BE2C (cell line): ENCODE measurements at places on chromosomes 12 and 14.

GRCh38 chr12:123950476-123951349 lies 21.9 kb downstream of the CCDC92 start:
- no peak for DNase-seq

DNA sequence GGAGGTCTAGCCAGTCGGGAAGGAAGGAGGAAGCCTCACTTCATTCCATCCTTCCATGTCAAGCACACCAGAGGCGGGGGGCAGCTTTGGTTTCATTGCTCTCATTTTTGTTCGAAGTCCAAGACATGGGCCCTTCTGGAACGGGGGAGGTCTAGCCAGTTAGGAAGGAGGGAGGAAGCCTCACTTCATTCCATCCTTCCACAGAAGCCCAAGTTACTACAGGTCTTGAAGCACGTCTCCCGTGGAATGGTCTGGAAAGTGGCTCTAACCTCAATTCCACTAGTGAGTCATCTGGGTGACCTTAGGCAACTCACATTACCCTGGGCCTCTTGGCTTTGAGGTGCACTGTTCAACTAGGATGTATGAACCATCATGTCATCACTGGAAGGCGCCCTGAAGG lies 156.3 kb downstream of the NTF3 start:
- no peak for DNase-seq

- no peak for DNase-seq
These were observed 211.4 kb downstream of the NTF3 start for GRCh38 chr12:5643266-5643665.

- no peak for DNase-seq
These were observed 126.7 kb downstream of the CALM1 start for GRCh38 chr14:90523544-90523943.

DNA sequence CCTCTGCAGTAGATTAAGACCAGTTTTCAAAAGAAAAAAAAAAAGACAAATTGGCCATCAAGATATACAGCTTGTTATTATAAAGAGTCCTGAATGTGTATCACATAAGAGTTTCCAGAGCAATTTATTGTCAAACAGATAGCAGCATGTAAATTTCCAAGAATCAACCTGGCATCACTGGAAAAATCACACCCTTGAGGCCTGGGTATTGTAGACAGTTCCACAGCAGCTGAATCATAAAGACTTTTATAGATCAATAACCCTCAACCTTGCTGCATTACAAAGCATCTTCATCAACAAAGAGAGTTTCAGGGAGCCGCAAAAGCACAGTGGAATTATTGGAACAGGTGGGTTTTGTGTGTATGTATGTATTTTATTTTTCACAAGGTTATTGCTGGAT lies 94.6 kb upstream of the LRIG3 start:
- DNase-seq = no peak

DNA sequence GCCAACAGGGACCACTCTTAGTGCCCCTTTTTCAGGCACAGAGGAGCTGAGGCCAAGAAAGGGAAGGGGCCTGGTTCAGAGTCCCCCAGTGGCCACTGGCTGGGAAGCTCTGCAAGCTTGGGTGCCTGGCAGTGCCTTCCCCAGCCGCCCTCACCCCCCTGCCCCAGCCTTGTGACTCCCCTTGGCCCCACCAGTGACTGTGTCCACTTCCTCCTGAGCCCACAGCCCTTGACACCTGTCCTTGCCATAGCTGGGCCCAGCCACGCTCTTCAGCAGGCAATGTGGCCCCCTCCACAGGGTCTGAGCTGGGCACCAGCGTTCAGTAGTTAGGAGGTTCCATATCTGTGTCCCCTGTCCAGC lies 19.0 kb upstream of the C14orf180 start:
- peak; percentile 2 for DNase-seq

GRCh38 chr12:69059465-69060457 lies 126.8 kb upstream of the CPM start:
- no peak for DNase-seq

DNA sequence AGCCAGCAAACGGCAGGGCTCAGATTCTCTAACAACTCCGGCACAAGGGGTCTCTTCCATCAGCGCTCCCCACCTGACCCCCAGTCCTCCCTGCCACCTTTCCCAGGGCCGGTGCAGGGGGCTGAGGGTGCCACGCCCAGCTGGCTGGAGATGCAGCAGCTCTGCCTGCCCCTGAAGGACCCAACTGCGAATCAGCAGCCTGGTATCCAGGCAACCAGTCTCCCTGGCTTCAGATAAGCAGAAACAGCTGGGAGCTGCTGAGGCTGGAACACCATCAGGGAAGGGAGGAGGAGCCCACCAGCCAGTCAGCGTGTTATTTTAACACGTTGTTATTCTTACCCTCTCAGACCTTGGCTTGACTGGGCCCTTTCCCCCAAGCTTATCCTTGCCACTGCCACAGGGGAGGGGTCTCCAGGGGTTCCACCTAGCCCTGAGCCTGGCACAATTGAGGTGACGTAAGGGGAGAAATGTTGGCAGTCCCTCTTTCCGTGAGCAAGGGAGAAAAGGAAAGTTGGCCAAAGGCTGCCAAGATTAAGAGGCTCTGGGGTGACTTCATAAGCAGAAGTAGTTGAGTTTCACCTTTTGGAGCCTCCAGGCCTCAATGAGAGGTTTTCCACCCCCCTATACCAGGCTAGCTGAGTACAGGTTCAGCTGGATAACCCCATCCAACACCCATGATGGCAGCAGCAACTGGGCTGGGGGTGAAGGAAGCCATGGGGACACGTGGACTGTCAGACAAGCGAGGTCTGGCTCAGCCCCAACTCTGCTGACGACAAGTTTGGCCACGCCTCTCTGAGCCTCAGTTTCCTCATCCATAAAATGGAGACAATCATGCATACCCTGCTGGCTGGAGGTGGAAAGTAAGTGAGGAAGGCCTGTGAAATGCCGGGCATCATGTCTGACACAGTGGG lies 91.1 kb downstream of the IRF2BPL start:
- DNase-seq = peak; percentile 90

GRCh38 chr12:76426160-76426559 lies 77.9 kb upstream of the BBS10 start:
- DNase-seq = no peak

- no peak for DNase-seq
These were observed 58.9 kb upstream of the FBXO33 start for GRCh38 chr14:39491134-39491571.

GRCh38 chr14:45810152-45810872 lies 557.3 kb upstream of the MIS18BP1 start:
- no peak for DNase-seq

GRCh38 chr12:836952-837351 lies 84.6 kb downstream of the WNK1 start:
- no peak for DNase-seq

- DNase-seq = no peak
These were observed 128.5 kb downstream of the WIF1 start for GRCh38 chr12:64992641-64993040.
